ACHN (cell line): ENCODE measurements at places on chromosomes 3 and 15.
A peak's percentile ranks its signal among the peaks of the same experiment; 100 is the strongest.

DNA sequence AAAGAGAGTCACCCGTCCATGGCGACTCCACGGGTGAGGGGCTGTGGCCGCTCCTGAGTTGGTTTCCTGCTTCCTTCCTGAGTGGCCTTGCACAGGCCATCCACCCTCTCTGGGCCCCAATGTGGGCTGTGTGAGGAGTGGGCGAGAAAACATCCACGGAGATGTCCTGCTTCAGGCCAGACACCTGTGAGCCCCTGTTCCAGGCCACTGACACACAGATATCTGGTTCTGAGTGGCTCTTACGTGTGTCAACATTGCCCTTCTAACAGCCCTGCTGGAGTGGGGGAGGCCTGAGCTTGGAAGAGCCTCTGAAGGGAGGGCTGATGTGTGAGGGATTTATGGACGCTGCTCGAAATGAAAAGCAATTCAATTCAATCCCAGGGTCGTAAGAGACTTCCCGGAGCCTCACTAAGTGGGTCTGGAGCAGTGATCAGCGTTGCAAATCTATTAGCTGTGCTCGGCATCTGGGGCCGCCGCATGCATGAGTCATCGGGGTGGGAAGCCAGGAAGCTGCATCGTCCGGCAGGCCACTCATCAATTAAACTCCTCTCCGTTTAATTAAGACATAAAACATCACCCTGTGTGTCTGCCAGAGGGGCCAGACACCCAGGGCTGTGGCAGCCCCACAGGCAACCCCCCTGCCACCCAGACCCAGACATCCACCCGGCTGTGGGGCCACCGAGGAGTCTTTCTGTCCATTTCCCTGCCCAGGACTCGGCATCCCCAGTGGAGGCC is 20.0 kb upstream of the PRR23E start:
- DNase-seq, result peak; percentile 18

DNA sequence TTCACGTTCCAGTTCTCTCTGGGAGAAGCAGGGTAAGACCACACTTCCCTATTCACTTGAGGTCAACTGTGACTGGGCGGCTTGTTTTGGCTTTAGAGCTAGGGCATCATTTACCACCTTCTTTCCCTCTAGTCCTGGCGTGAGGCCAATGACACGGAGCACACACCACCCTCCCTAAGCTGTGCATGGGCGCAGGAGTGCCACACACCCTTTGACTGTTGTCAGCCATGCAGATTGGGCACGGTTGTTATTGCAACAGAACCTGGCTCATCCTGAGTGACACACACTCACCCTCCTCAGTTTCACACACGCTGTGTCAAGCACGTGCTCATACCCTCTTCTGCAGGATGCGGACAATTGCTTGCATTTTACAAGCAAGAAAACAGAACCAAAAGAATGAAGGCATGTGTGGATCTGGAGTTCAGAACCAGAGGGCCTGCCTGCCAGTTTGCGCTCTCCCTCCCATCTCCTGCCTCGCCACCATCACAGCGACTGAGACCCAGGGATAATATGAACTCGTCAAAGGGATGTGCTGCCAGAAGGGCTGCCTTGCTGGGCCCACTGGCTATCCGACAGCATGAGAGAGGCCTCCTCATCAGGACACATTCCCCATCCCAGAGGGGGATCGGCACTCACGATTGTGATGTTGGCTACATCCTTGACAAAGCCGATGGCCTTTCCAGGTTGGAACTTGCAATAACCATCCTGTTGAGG is 17.6 kb downstream of the CTSH start:
- no peak for DNase-seq

- DNase-seq, result no peak
Observed at GRCh38 chr15:98953000-98953787, 54.4 kb downstream of the PGPEP1L start.

- DNase-seq, result no peak
Observed at GRCh38 chr15:95887666-95888390, 442.7 kb upstream of the NR2F2 start.

DNA sequence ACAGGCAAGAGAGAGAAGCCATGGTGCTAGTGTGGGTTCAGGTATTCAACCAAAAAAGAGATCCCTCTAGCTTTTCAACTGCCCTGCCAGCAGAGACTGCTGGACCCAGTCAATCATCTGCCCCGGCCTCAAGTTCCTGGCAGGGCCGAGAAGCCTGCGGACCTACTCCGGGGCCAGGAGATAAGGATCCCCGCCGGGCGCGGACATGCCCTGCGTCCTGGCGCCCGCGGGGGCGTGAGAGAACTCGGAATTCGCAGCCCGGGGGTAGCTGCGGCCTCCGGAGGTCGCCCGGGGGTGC is 821 bp upstream of the MAGI1 start:
- DNase-seq, result peak; percentile 55

GRCh38 chr3:135896613-135897012 is 68.9 kb upstream of the PPP2R3A start:
- DNase-seq, result peak; percentile 93

DNA sequence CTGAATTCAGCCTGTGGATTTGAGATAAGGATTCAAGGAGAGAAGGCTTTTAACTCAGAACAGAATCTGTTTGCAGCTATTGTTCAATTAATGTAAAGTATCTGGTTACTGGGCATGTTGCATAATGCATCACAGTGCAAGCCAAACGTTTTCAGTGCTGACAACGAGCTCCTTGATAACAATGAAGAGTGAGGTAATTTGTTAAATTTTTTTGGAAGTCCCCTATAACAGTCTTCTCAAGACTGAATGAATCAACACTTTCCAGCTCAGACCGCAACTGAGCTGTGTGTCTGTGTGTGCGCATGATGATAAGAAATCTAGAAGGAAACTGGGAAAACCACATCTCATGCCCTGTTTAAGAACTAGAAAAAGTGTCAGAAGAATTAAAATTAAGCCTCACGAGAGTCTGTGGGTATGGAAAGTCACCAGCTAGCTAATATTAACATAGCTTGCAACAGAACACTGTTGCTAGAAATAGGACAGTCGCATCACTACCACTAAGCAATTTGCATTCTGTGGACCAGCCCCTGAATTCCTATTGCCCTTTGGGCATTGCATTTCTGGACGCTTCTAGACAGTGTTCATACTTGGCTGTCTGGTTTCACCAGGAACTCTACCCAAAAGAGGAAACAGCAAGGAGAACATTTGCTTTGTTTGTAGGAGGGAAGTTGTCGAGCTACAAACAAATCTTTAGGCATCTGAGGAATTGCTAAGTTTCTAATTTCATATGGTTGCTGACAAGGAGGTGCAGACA is 43.7 kb upstream of the ATP2C1 start:
- no peak for DNase-seq

- DNase-seq, result no peak
Observed at GRCh38 chr15:90683876-90684275, 33.3 kb upstream of the BLM start.

DNA sequence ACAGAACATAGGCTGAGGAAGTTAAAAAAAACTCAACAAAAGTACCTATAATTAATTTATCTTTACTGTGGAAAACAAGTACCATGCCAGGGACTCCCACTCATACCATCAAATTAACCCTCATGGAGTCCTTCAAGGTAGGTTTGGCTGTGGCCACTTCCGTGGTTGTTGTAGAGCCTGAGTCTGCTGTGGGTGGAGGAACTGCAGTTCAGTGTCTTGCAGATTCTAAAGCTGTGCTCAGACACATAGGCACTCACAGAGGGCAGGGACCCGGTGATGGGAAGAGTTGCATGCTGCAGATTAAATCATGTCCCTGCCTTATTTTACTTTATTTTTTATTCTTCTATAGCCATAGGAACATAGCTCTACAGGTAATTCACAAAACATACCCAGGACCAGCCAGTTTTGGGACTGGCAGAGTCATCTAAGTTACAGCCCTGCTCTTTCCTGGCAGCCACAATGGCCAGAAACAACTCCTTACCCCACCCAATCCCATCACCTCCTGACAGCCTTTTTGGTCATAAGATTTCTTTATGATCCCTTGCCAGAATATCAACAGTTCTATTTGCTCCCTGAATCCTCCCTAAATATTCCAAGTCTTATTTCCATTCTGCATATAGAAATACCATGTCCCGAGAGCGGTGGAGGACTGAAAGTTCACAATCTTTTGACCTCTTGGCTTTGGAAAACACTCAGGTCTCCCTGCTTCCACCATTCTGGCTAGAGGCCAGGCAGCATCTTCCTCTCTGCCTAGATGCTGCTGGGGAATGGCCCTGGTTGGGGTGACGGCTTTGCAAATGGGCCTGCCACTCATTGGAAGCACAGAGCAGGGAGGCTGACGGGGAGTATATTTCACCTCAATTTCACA is 193.7 kb downstream of the CHST2 start:
- DNase-seq, result no peak

GRCh38 chr3:76824658-76825240 is 215.2 kb upstream of the ROBO2 start:
- no peak for DNase-seq

DNA sequence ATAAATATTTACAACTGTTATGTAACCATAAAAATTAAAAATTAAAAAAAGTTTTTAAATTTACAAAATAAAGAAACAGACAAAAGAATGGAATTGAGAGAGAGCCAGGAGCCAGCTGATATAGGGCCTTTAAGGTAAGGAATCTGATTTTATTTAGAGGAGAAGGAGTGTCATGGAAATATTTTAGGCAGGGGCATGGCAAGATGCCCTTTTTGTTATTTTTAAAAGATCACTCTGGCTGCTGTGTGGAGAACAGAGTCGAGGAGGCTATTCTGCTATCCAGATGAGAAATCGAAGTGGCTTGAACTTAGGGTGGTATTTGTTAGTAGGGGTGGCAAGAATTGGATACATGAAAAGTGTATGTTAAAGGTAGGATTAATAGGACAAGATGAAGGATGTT is 9.1 kb upstream of the ADAMTS9 start:
- DNase-seq, result no peak

DNA sequence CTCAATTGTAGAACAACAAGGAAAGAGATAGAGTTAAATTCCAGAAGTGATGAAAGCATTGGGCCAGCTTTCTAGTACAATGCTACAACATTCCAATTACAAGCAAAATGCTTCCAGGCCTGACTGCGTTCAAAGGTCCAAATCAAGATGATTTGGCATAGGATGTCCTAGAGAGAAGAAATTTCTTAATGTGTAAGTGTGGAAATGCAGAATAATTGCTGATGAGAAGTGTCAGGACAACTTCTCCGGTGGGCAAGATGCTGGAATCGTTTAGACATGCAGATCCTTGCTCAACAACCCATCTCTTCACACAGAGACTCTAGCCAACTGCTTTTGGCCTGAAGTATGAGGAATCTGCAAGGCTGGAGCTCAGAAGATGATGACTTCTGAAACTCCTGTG is 71.1 kb upstream of the PDZRN3 start:
- DNase-seq, result no peak

DNA sequence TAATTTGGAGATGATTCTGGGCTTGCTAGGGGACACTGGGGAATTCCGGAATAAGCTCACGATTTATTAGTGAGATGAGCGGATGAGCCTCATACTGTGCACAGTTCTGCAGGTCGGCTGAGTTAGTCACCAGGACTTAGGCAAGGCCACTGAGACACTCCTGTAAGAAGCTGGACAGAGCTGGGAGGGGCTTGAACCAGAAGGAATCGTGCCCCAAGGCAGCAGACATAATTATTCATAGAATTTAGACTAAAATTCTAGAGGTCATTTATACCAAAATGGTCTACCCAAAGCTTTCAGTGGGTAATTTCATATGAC is 121.4 kb downstream of the VGLL4 start:
- DNase-seq, result no peak

GRCh38 chr15:52351206-52351908 is 55.8 kb upstream of the MYO5C start:
- no peak for DNase-seq

GRCh38 chr3:43620831-43621655 is 768 bp downstream of the ANO10 start:
- DNase-seq, result peak; percentile 19

- DNase-seq, result no peak
Observed at GRCh38 chr15:86446253-86446640, 366.6 kb downstream of the AGBL1 start.

GRCh38 chr3:104856741-104857140 is 510.0 kb upstream of the ALCAM start:
- no peak for DNase-seq

GRCh38 chr3:115151921-115152320 is 4.8 kb upstream of the ZBTB20 start:
- DNase-seq, result no peak

GRCh38 chr3:103083848-103084631 is 649.2 kb downstream of the ZPLD1 start:
- no peak for DNase-seq

DNA sequence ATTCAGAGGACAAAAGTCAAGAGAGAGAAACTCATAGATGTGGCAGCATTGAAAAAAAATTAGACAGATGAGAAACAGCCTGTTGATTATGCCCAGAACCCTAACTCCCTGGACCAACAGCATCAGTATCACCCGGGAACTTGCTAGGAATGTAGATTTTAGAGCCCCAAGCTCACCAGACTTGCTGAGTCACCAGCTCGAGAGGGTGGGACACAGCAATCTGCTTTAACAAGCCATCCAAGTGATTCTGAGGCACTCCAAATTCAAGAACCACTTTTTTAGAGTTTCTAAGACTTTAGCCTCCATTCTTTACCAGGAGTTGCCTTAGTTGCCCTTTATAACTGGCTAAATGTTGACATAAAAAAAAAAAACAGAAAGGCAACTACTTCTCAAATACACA is 70.9 kb downstream of the CGGBP1 start:
- DNase-seq, result no peak

- DNase-seq, result no peak
Observed at GRCh38 chr3:172716476-172716875, 5.6 kb upstream of the NCEH1 start.

- no peak for DNase-seq
Observed at GRCh38 chr3:138394156-138394555, 40.3 kb upstream of the ESYT3 start.
